ENCODE measurements at places on chromosomes 13 and 19. TPM values are rescaled to one million over a fixed set of nuclear protein-coding genes. Genes with fewer than 3 reads are reported as not detected.

ZNF763 gene
- total RNA-seq = 3.9 TPM

CGB5 gene
- not detected for total RNA-seq

ADGRE3 gene
- 1.0 TPM for total RNA-seq

ZNF66 gene
- 9.3 TPM for total RNA-seq

CGB8 gene
- not detected for total RNA-seq

CATSPERD gene
- total RNA-seq = 5.9 TPM

ZNF813 gene
- 2.2 TPM for total RNA-seq

CEACAM1 gene
- total RNA-seq = 7.9 TPM

TMEM161A gene
- 28.1 TPM for total RNA-seq

SELENOV gene
- total RNA-seq = not detected

DNA sequence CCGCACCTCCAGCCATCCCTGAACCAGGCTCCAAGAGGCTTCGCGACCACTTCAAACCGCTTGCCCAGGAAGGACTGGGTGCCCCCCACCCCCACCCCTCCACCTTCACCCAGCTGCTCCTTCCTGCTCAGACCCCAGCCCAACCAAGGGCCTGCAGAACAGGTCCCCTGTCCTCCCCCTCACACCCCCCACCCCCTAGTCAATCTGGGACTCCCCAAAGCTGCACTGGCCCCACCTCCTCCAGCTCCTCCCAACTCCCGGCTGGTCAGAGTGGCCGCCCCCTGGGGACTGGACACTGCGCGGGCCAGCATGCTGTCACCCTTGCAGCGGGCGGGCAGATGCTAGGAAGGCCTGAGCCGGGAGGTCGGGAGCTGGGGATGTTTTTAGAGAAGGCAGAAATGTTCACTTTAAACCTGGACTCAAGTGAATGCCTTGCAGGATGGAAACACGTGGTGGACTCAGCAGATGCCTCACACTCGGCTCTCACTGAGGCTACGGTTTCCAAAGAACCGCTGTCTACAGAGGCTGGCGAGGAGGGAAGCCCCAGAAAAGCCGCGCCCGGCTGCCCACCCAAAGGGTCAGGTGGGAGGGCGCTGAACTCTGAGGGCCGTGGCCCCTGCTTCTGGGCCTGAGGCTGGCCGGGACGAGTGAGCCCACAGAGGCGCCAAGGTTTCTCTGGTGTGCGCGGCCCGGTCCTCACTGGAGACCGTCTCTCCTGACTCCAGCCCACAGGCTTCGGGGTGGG, 8.0 kb downstream of the RPL36 start:
- DNase-seq = peak; percentile 75

- DNase-seq = no peak
Measured at GRCh38 chr19:38402623-38402966, 298 bp upstream of the FAM98C start.

GRCh38 chr19:16581971-16582343, 9.7 kb upstream of the SLC35E1 start:
- DNase-seq = no peak

DNA sequence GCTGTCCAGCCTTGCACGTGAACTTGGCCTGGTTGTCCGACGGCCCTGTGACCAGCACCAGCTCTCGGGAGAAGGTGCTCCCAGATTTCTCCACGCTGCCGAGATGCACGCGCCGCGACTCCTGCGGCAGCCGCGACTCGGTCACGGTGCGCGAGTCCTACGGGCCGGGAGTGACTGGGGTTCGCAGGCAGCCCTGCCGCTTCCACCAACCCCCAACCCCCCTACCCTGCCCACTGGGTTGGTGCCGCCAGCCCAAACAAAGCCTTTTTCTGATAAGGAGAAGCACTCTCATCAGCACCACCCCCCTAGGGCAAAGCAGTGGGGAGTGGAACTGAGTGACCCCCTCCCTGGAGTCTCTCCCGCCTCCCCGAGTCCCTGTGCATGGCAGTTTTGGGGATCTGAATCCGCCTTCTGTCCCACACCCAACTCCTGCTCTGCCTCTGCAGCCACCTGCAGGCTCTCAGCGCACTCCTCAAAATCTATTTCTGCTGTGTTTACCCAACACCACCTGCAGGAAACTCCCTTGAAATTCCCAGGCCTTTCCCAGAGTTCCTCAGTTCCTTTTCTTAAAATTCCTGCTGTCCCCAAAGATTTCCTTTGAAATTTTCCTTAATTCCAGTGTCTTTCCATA, 6.2 kb downstream of the NPHS1 start:
- no peak for DNase-seq

- no peak for DNase-seq
Measured at GRCh38 chr13:110154410-110154933, 152.5 kb downstream of the COL4A1 start.

DNA sequence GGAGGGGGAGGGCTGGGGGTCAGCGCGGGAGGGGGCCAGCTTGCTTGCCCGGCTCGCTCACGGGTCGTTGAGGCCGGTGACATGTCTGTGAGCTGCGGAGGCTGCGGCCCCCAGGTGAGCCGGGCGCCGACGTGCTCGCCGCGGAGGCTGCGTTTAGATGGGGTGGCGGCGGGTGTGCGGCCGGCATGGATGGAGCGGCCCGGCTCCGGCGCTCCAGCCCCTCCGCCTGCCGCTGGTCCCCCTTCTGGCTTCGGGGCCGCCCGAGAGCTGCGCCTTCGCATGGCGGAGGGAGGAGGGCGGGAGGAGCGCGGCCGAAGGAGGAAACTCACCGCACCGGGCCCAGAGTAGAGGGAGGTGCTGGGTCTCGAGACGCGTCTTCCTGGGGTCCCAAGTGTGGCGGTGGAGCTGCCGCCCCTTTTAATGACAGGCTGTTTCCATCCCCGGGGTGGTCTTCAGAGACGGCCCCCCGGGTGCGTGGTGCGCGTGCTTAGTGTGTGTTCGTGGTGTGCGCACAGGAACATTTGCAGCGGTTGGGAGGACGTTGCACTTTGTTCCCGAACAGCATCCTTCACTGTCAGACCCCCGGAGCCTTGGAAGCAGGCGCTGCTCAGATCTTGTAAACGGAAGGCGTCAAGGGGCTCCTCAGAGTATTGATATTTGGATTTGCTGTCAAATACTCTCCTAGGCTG, at the start of gene AKAP11:
Gene AKAP11, plus strand, starts transcription at position 38 of the 689 bp plus-strand sequence. CDS start 14,197 bp downstream, outside the sequence.
- DNase-seq = peak; percentile 34

DNA sequence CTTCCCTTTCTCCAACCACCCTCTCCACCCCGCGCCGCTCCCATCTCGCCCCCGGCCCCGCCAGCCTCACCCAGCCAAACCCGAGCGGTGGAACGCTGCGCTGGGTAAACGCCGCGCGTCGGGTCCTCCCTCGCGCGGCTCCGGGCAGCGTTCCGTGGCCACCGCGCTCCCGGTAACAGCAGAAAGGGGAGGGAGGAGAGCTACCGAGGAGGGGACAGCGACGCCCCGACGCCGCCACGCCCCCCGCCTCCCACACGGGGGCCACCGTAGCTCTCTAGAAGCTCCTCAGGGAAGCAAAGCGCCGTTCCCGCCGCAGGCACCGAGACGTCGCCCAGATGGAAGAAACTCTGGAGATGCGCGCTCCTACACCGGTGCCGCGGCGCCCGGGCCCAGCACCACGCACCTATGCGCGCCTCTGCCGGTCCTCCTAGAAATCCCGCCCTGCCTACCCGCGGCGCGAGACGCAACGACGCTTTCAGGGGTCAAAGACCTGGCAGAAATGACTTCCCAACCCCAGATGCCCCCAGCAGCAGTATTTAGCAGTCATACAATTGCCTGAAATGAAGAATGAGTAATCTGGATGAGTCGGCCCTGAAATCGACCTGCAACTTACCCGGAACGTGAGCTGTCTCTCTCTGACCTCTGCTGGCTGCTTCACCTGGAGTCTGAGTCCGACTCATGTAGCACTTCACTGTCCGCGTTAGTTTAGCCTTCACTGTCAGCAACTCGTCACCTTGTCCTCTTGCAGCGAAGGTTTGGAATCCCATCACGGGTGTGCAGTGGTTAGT, at the start of gene RUBCNL:
Gene RUBCNL, minus strand, starts transcription at position 189 of the 788 bp plus-strand sequence. CDS start 14,777 bp downstream, outside the sequence.
- DNase-seq = peak; percentile 33

DNA sequence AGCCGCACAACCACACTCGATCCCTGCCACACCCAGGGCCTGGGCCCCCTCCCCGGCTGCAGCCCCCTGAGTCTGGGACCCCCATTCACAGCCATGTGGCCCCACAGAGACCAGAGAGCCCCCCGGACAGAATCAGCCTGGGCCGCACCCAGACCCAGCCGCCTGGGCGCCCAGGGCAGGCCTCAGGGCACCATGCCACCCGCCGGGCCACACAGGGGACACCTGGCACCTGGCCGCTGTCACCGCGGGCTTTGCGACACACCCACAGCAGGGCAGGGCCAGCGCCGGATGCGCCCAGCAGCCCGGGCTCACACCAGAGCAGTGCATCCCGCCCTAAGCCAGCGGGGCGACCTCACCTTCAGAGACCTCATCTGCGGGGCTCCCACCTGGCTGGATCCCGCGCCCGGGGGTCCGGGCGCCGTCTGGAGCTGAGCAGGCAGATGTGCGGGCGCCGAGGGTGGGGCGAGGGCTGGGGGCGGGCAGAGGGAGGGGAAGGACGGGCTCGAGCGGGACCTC, 443 bp downstream of the TBXA2R start:
- DNase-seq = peak; percentile 88

Measured in upper lobe of left lung (tissue), 6 donors.